Pulmonary artery endothelial cell (primary cell): ENCODE measurements at places on chromosomes 3 and 15. TPM values are rescaled to one million over a fixed set of nuclear protein-coding genes. Genes with fewer than 3 reads are reported as not detected.

DNA sequence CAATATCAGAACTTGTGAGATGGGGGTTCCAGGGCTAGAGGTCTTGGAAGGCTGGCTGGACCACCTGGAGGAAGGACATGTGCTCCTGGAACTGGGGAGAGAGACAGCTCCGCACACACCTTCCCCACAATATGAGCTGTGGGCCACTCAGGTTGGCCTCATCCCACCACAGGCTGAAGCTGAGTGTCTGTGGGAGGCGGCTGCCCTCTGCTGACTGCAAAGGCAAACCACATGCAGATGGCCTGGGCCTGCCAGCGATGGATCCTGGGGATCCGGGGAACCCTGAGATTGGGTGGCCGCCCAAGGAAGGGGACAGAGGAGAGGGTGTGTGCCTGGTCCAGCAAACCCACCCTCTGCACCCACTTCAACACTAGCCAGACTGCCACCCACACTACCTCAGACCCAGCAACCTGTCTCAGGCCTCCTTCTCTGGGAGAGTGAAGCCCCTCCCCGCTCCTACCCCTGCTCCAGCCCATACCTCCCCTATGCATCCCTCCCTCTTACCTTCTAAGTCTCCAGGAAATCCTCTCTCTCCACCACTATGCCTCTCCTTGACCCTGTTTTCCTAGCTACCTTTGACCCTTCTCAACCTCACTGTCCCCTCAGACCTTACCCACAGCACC lies 44.8 kb downstream of the CYP11A1 start:
- no peak for DNase-seq

- DNase-seq = no peak
These were observed 287.3 kb upstream of the CTDSPL start for GRCh38 chr3:37574177-37574943.

- no peak for DNase-seq
These were observed 108.8 kb upstream of the PTPRG start for GRCh38 chr3:61452535-61453090.

DNA sequence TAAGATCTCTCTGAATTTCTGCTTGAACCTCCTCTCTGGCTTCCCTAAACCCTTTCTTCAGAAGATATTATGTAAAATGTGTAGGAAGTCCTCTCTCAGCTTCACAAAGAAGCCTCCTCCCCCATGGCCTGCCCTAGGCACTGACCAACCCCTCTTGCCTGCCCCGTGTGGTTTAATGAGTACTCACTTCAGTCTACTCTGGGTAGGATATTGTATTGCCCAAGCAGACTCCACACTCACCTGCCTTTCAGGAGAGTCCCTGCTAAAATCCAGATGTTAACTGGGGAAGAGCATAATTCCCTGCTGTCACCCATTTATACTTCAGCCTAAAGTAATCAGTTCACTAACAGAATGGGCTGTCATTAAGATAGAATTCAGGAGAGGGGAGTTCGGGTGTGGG lies 2.6 kb upstream of the AGBL1 start:
- DNase-seq = no peak

DNA sequence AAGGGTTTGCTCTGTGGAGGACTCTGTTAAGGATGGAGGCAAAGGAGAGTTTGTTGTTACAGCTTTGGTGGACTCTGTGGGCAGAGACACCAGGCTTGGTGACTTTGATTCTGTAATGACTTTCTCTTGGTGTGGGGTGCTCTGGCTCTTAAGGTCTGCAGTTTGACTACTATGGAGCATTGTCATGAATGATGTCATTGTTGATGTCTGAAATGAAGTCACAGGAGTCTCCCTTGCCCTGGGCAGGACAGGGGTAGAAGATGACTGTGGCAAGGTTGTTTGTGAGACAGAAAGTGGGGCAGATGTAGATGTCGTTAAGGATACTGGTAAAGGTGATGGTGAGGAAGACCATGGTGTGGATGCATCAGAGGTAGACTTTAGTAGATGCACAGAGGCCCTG lies 42.7 kb downstream of the HEG1 start:
- DNase-seq = no peak

GRCh38 chr3:28743831-28744230 lies 395.2 kb upstream of the AZI2 start:
- peak; percentile 11 for DNase-seq

DNA sequence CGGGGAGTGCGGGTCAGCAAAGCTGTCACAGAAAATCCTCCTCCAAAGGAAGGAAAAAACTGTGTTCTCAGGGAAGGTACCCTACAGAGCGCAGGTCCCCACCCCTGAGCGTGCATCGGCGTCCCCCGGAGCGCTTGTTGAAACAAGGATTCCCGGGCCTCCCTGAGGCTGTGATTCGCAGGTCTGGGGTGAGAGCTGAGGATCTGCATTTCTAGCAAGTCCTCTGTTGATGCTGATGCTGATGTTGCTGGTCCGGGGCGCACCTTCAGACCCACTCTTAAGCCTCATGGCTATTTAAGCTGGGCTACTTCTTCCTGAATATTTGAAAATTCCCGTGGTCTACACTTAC lies 226.2 kb upstream of the IGF1R start:
- no peak for DNase-seq

- no peak for DNase-seq
These were observed 29.3 kb downstream of the NGRN start for GRCh38 chr15:90294601-90295269.

GRCh38 chr15:45776772-45777171 lies 141.9 kb downstream of the SQOR start:
- no peak for DNase-seq

GRCh38 chr3:190863119-190863465 lies 598 bp upstream of the GMNC start:
- DNase-seq = no peak

- no peak for DNase-seq
These were observed 315.9 kb downstream of the LSAMP start for GRCh38 chr3:116129187-116129946.

DNA sequence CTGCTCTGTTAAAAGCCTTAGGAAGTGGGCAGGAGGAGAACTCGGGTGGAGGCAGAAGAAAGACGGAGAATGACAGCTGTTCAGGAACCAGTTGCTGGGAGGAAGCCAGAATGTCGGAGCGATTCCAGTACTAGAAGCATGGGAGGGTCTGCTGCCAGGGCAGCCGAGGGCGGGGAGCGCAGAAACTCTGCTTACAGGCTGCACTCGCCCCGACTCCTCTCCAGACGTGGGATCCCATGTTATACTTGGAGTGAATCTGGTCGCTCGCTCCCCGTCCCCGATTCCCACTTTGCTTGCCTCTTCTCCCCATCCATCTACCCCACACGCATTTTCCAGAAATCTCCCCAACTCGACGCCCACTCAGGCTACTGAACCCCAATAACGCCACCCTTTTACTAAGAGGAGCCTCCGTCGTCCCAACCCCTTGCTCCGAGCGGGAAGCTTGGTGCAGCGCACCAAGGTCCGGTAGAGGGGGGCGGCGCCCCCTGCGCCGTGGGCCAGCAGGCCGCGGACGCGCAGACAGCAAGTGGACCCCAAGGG lies 665 bp downstream of the GATM start:
- DNase-seq = no peak

- DNase-seq = no peak
These were observed 70.0 kb downstream of the PGPEP1L start for GRCh38 chr15:98937413-98938104.

DNA sequence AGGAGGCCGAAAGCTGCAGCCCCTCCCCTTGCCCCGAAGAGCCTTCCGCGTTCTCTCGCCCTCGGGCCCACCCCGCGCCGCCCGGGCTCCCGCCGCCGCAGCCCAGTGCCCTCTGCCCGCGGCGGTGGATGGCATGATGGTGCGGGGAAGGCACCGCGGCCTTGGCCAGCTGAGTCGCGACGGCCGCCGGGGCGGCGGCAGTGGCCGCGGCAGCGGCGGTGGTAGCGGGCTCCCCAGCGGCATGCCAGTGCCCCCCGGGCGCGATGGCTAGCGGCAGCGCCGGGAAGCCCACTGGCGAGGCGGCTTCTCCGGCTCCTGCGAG lies 1.2 kb downstream of the TLNRD1 start:
- no peak for DNase-seq

DNA sequence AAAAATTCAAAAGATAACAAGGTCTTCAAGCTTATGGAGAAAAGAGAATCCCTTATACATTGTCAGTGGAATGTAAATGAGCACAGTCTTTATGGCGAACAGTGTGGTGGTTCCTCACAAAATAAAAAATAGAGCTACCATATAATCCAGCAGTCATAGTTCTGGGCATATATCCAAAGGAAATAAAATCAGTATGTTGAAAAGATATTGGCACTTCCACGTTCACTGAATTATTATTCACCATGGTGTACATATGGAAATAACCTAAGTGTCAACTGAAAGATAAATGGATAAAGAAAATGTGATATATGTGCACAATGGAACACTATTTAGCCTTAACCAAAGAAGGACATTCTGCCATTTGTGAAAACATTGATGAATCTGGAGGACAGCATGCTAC lies 1161.2 kb downstream of the ROBO2 start:
- DNase-seq = no peak

- no peak for DNase-seq
These were observed 31.4 kb upstream of the ZBTB38 start for GRCh38 chr3:141336672-141337522.

- DNase-seq = no peak
These were observed 7.9 kb downstream of the FBN1 start for GRCh38 chr15:48637639-48638038.

- DNase-seq = no peak
These were observed 5.0 kb downstream of the LMCD1 start for GRCh38 chr3:8506571-8507061.

DNA sequence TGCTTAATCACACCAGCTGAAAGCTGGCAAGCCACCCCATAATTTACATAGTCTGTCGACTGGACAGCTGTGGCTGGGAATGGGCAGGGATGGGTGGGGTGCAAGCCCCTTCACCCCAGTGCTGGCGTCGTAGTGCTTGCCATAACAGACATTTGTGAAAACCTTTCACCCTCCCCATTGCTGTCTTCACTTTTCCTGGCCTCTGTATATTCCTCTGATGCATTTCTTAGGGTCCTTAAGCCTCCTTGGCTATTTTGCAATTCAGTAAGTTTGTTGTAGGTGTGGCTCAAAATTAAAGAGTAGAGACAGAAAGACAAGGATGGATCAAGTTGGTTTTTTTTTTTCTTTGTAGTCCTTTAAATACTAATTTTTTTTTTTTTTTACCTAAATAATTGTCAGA lies 383.3 kb upstream of the MCTP2 start:
- DNase-seq = no peak

DNA sequence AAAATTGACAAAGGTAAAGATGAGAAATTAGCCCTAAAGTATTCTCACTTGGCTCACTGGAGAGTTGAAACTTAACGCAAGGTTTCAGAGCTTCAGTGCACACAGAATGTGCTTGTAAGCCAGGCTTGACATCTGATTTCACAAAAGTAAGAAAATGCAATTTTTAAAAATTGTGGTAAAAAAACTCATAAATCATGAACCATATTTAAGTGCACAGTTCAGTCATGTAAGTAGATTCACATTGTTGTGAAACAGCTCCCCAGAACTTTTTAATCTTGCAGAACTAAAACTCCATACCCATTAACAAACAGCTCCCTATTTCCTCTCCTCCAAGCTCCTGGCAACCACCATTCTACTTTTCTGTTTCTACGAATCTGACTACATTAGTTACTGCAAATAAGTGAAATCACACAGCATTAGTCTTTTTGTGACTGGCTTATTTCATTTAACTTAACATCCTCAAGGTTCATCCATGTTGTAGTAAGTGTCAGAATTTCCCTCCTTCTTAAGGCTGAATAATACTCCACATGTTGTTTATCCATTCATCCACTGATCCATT lies 14.5 kb downstream of the RTP3 start:
- DNase-seq = no peak

GRCh38 chr3:175198991-175199783 lies 340.1 kb downstream of the NAALADL2 start:
- DNase-seq = no peak

DNA sequence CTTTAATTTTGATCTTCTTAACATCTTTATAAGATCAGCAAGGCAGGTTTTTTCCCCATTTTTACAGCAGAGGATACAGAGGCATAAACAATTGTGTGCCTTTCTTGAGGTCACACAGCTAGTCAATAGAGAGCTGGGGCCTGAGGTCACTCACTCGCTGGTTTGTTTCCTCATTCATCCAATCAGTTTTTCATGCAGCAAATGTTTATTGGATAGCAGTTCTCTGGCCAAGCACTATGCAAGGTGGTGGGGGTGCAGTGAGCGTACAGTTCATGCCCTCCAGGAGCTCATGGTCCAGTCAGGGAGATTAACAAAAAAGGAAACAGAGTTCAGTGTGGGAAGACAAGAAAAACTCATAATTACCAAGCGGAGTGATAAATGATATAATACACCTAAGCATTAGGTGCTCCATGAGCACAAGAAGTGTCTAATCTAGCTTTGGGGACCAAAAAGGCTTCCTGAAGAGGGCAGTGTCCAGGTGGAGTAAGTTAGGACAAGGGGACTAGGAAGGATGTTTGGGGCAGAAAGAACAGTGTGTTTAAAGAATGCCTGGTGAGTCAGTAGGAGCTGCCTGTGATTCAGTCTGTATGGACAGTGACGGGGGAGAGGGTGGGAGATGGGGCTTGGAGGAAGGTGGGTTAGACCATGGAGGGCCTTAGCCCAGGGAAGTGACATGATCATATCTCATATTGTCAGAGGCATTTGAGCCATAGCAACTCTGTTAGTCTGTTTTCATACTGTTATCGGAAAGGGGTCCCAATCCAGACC lies 29.3 kb downstream of the MAP2K5 start:
- no peak for DNase-seq

DNA sequence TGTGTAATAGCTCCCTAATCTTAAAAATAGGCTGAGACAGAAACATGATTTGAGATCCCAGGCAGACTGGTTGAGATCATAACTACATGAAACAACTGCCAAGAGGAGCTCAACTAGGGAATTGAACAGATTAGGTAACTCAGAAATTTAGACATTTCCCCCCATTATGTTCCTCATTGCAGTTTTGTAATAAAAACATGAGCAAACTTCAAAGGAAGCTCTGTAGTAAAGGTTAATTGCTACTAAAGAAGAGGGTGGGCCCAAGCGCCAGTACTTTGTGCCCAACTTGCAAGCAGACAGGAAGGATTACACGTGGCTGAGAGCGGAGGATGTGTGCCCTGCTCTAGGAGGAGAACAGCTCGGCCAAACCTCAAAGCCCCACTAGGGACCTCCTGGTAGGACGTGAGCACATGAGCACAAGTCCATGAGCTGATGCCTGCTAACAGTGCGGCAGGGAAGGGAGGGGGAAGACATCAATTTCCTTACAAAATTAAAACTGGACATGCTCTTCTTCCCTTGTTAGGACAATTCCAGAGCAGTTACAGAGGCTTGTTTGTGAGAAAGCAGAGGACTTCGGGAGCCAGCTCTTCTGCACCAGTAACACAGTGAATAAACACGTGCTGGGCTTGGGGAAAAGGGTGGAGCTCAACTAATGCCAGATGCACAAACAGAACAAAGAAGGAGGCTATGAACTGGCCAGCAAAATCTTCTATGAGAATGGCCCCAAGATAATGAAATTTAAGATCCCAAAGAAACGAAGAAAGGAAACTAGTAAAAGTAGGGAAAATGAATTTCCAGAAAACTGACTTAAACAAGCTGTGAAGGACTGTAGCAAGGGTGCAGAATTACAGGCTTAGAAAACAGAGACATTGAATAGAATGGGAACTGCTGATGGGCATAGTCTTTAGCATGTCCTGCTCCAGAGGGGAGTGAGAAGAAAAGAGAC lies 275.5 kb downstream of the MECOM start:
- DNase-seq = no peak

CELF6 gene
- total RNA-seq = not detected in 2 replicates

ISG20 gene
- total RNA-seq = 8.0 and 44.4 TPM in 2 replicates

TRIM71 gene
- total RNA-seq = not detected in 2 replicates

DNAH12 gene
- 0.04 and 0.07 TPM in 2 replicates for total RNA-seq

C3orf22 gene
- total RNA-seq = not detected in 2 replicates

CTXND1 gene
- total RNA-seq = not detected in 2 replicates

CHRFAM7A gene
- total RNA-seq = 3.8 and 8.6 TPM in 2 replicates

GRAMD1C gene
- total RNA-seq = 19.0 and 20.2 TPM in 2 replicates

NANOGP8 gene
- not detected in 2 replicates for total RNA-seq

LIPC gene
- total RNA-seq = 0.04 and 0.13 TPM in 2 replicates

ARPIN gene
- total RNA-seq = 12.5 and 13.0 TPM in 2 replicates
